NCI-H1092 (cell line): ENCODE measurements at places on chromosomes 2 and 18.
A peak's percentile ranks its signal among the peaks of the same experiment; 100 is the strongest.

DNA sequence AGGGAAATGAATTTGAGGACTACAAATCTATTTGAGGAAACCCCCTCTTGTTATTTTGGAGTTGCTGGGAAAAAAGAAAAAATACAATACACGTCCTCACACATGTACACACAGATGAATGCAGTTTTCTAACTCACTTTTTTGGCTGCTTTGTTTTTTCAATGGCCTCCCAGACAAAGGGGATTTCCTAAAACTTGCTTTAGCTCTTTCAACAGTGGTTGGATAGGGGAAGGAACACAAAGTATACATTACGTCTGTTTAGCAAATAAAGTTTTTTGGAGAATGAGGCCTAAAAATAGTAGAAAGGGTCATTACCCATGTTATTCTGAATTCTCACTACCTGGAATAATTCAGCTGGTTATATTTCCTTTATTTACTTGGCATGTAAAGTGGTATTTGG is 125.3 kb upstream of the ITGB6 start:
- no peak for DNase-seq

DNA sequence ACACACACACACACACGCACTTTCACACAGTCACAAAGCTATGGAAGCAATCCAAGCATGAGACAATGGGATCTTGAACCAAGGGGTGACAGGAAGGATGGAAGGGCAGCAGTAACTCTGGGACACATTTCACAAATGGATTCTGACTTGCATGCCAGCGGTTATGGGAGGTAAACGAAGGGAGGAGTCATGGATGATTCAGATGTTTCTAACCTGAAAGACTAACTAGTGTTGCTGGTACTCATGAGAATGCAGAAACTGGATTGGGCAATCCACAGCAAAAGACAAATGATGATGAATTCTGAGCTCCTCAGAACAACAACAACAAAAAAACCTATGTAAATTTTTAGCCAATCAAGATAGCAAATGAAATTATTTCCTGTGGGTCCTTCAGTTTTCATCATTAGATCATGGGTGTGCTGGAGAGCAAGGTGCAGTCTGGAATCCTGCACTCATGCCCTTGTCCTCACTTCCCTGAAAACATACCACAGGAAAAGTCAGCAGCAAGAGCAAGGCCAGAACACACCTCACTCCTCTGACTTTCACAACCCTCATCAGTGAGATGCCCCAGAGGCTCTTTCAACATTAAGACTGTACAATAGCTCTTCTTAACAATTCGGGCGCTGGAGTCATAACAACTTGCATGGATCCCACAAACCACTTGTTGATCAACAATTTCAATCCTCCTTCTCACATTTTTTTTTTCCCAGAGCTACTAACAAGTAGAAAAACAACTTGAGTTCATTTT is 32.6 kb downstream of the ABCA12 start:
- no peak for DNase-seq

- no peak for DNase-seq
Observed at GRCh38 chr2:125167820-125168219, 1142.7 kb downstream of the CNTNAP5 start.

- DNase-seq: no peak
Observed at GRCh38 chr2:62335612-62336011, 139.7 kb downstream of the B3GNT2 start.

DNA sequence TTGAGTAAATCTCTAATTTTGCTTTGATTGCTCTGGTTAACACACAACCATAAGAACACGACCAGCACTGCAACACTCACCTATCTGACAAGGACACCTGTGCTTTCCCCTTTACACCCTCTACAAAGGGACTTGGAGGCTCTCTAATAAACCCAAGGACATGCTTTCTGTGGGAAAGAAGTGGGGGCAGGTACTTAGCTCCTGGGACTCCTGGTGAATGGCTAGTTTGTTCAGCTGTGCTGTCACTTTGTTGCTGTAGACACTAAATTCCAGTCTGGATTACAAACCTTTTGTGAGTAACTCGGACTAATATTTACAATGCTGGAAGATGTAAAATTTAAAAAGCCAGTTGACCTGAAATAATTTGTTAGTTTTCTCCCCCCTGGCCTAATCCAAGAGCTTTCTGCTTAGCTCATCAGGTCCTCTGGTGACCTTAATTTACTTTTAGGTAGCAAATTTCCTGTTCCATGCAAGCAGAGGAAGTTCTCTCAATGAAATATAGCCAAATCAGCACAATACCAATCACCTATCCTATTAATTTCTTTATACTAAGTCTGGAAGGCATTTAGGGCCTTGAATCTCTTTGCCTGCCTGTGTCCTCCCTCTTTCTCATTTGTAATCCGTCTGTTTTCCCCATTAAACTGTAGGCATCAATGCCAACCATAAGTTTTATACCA is 67.5 kb downstream of the PLCL1 start:
- DNase-seq: peak; percentile 31

GRCh38 chr2:161123531-161124030 is 36.6 kb upstream of the TANK start:
- DNase-seq: no peak

- no peak for DNase-seq
Observed at GRCh38 chr2:159450180-159450579, 163.7 kb upstream of the WDSUB1 start.

GRCh38 chr2:10497797-10498251 is 49.7 kb upstream of the ODC1 start:
- DNase-seq: no peak

GRCh38 chr2:152763651-152764050 is 45.2 kb downstream of the ARL6IP6 start:
- no peak for DNase-seq

GRCh38 chr2:217314021-217314460 is 454.2 kb upstream of the TNP1 start:
- no peak for DNase-seq
